ENCODE measurements at places on chromosomes 4 and X. TPM values are rescaled to one million over a fixed set of nuclear protein-coding genes. Genes with fewer than 3 reads are reported as not detected.

- peak; percentile 32 for DNase-seq
- H3K4me3 ChIP-seq, result no peak overlapping the region
- H3K4me1 ChIP-seq, result no peaks in the 10 kb centered on the region
- H3K27me3 ChIP-seq, result no peaks in the 10 kb centered on the region
- no peak overlapping the region for H3K27ac ChIP-seq
- H3K36me3 ChIP-seq, result no peaks in the 10 kb centered on the region
Measured at GRCh38 chrX:108020631-108021030, 24.2 kb upstream of the VSIG1 start.

DNA sequence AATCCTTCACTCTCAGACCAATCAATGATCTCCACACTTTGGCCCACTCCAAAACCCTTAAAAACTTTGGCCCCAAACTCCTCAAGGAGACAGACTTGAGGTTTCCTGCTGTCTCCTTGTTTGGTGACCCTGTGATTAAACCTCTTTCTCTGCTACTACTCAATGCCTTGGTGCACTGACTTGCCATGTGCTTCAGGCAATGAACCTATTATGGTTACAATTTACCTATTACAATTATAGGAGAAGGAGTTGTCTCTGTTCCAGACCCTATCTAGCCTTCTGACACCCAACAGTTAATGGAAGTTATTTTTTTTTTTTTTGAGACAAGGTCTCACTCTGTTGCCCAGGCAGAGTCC, 263.1 kb downstream of the STIM2 start:
- no peaks in the 10 kb centered on the region for H3K4me1 ChIP-seq
- H3K4me3 ChIP-seq, result no peak overlapping the region
- H3K36me3 ChIP-seq, result no peaks in the 10 kb centered on the region
- H3K27ac ChIP-seq, result no peak overlapping the region
- no peak for DNase-seq

- H3K4me3 ChIP-seq, result no peak overlapping the region
- no peaks in the 10 kb centered on the region for H3K36me3 ChIP-seq
- no peaks in the 10 kb centered on the region for H3K27me3 ChIP-seq
Measured at GRCh38 chr4:79247695-79248394, 78.0 kb downstream of the NAA11 start.

Gene SULT1E1
- 3.5 TPM for total RNA-seq

DNA sequence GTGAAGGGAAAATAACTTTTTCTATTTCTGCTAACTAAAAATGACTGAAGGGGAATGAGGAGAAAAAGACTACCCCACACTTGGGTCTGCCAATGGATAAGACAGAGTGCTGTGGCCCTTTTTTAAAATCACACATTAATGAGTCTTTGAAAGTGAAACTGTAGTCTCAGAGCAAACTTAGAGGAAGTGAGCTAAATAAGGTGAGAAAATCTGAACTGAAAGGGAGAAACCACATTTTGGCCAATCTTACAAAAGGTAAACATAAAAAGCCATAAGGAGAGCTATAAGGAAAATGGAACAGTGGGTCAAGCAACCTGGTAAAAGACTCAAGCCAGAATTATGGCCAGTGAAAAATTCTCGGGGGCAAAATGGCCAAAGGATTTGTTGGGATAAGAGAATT, 755.1 kb upstream of the IGFBP7 start:
- DNase-seq, result no peak
- H3K4me1 ChIP-seq, result no peaks in the 10 kb centered on the region
- no peaks in the 10 kb centered on the region for H3K27me3 ChIP-seq
- no peak overlapping the region for H3K27ac ChIP-seq
- no peak overlapping the region for H3K4me3 ChIP-seq

DNA sequence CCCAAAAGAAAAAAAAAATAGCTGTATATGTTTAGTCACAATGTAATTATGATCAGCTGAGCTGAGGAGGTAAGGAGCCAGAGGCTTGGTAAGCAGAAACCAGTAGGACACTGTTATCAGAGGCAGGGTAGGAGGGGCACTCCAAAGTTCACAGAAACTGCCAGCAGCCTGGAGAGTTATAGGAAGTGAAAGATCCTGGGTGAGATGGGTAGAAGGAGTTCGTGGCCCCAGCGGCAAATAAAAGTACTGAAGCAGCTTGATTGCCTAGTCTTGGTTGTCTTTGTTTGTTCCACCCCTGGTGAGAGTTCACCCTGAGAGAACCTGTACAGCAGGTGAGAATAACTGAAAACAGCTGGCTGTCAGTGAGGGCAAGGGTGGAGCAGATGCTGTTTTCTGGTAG, 340.8 kb downstream of the ADGRL3 start:
- no peaks in the 10 kb centered on the region for H3K4me1 ChIP-seq
- peak; percentile 90 for DNase-seq
- H3K27me3 ChIP-seq, result no peaks in the 10 kb centered on the region
- H3K27ac ChIP-seq, result no peak overlapping the region
- H3K36me3 ChIP-seq, result no peaks in the 10 kb centered on the region

DNA sequence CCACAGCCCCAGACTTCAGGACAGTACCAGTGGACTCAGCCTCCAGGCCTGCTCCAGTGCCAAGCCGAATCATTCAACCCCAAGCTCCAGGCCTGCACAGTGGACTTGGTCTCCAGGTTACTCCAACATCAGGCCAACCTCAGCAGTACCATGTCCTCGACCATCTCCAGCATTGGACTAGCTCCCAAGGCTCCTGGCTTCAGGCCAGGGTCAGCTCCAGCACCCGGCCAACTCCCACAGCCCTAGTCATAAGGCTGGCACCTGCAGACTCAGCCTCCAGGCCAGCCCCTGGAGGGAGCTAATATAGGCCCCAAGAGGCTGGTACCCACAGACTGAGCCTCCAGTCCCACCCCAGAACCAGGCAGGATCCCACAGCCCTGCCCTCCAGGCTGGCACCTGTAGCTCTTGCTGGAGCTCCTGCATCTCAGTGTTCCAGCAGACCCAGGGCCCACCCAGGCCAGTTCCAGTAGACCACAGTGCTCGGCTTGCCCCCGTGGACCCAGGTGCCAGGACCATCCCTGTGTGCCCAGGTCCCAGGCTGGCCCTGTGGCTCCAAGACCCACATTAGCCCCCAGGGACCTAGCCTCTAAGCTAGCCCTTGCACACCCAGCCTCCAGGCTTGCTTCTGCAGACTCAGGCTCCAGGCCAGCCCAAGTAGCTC, 25.6 kb downstream of the ZMAT1 start:
- no peak overlapping the region for H3K27ac ChIP-seq
- no peaks in the 10 kb centered on the region for H3K27me3 ChIP-seq
- no peak overlapping the region for H3K4me3 ChIP-seq
- H3K36me3 ChIP-seq, result no peaks in the 10 kb centered on the region
- peak; percentile 2 for DNase-seq

Gene RADX
- 1.8 TPM for total RNA-seq

All from stomach (tissue), 19 donors.